Neural progenitor cell (in vitro differentiated cells): ENCODE measurements at places on chromosomes 7 and 10. TPM values are rescaled to one million over a fixed set of nuclear protein-coding genes. Genes with fewer than 3 reads are reported as not detected.

DNA sequence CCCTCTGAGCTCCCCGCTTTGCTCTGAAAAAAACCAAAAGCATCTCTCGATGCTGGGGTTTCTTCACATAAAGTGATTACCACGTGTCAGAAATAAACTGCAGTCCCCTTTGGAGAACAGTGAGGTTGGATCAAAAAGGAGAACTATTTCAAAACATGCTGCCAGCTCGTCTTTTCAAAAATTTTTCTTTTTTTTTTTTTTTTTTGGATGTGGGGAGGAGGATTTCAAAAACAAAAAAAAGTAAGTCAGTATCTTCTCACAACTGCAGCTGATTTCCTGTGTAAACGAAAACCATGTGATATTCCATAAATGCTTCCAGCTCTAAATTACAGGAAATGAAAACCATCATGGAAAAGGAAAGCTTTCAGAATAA, 155.0 kb upstream of the LYZL2 start:
- no peak for DNase-seq
- no peaks in the 10 kb centered on the region for H3K27me3 ChIP-seq
- peak overlapping the region; percentile 34 for H3K27ac ChIP-seq
- no peaks in the 10 kb centered on the region for H3K36me3 ChIP-seq
- H3K4me1 ChIP-seq, result peaks cover 9% of the 10 kb centered on the region

The ADAM22 gene
- total RNA-seq, result 10.7 and 13.7 TPM in 2 replicates

- no peaks in the 10 kb centered on the region for H3K4me1 ChIP-seq
- H3K4me3 ChIP-seq, result no peak overlapping the region
- no peaks in the 10 kb centered on the region for H3K27me3 ChIP-seq
Observed at GRCh38 chr7:117008118-117008885, 55.0 kb downstream of the ST7 start.

GRCh38 chr7:27575613-27576012, 87.1 kb downstream of the HIBADH start:
- H3K27me3 ChIP-seq, result no peaks in the 10 kb centered on the region
- H3K4me1 ChIP-seq, result peaks cover 10% of the 10 kb centered on the region
- H3K27ac ChIP-seq, result no peak overlapping the region
- no peak for DNase-seq
- no peaks in the 10 kb centered on the region for H3K36me3 ChIP-seq

The SPDYE2 gene
- not detected in 2 replicates for total RNA-seq

The AKR1C8 gene
- not detected in 2 replicates for total RNA-seq

- H3K4me1 ChIP-seq, result peaks cover 7% of the 10 kb centered on the region
- H3K4me3 ChIP-seq, result no peak overlapping the region
- H3K27me3 ChIP-seq, result no peaks in the 10 kb centered on the region
- H3K36me3 ChIP-seq, result no peaks in the 10 kb centered on the region
- DNase-seq, result no peak
Observed at GRCh38 chr10:43808136-43808535, 159.5 kb upstream of the ZNF32 start.

The CRHR2 gene
- total RNA-seq, result 0.19 TPM in 1 of 2 replicates, not detected in the other

DNA sequence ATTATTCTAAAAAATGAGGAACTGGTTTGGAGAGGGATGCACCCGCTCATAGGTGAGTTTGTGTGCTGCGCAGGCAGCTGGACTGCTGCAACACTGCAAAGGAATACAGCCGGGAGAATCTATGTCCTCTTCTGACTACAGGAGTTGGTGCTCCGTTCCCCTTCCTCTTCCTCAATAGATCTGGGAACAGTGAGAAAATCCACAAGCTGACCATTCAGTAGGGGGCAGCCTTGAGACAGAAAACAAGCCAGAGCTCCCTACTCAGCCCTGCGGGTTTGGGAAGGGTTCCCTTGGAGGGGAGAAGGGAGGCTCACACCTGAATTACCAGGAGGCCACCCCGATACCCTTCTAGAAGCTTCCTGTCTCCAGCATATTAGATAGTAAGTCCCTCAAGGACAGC, 87.3 kb upstream of the FOXI2 start:
- H3K27me3 ChIP-seq, result no peaks in the 10 kb centered on the region
- H3K36me3 ChIP-seq, result no peaks in the 10 kb centered on the region
- no peak overlapping the region for H3K4me3 ChIP-seq
- no peak overlapping the region for H3K27ac ChIP-seq
